ENCODE measurements at places on chromosomes 2 and 18.
A peak's percentile ranks its signal among the peaks of the same experiment; 100 is the strongest.

DNA sequence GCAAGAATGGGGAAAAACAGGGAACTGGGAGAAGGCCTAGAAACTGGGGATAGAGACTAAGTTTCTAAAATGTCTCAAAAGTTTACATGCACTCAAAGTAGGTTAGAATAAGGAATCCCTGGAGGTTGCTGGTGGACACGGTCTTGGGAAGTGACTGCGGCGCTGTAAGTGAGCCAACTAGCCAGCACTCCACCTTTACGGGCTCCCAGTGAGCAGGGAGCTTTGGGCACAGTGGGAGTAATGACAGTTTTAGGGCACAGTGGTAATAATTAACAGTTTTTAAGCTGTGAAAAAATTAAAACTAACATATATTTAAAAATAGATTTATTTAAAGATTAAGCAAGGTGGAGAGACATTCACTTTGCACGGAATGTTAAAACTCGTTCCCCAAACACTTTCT is 20.9 kb upstream of the CD302 start:
- no peak for DNase-seq

GRCh38 chr2:235539773-235540172 is 45.9 kb downstream of the AGAP1 start:
- no peak for DNase-seq

GRCh38 chr18:48492880-48493279 is 46.0 kb upstream of the CTIF start:
- DNase-seq, result no peak

- DNase-seq, result no peak
Measured at GRCh38 chr18:59744271-59744721, 47.1 kb upstream of the CCBE1 start.

DNA sequence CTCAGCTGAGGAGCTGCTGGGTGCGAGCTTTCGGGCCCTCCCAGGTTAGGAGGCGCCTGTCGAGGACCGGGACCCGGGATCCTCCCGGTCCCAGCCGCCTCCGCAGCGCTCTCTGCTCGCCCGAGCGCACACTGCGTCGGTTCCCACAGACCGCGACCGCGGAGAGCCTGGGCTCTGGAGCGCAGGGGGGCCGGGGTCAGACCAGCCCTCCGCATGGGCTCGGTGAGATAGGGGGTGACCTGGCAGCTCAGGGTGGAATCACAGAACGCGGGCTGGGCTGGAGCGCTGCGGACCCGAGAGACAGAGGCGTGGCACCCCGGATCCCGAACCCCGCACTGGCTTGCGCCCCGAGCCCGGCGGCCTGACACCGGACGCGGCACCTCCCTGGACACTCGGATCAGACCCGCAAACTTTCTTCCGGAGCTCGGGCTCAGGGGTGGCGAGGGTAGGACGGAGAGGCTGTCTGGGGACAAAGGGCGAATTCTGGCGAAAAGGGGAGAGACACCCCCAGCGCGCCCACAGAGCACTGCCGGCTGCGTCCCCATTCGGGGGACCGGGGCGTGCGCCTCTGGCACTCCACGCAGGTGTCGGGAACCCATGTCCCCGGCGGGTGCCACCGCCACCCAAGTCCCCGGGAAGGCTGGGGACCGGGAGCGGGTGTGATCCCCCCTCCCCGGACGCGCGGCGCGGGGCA is 612 bp downstream of the DIPK1C start:
- DNase-seq, result no peak

GRCh38 chr18:59993560-59993959 is 93.8 kb downstream of the PMAIP1 start:
- DNase-seq, result no peak

DNA sequence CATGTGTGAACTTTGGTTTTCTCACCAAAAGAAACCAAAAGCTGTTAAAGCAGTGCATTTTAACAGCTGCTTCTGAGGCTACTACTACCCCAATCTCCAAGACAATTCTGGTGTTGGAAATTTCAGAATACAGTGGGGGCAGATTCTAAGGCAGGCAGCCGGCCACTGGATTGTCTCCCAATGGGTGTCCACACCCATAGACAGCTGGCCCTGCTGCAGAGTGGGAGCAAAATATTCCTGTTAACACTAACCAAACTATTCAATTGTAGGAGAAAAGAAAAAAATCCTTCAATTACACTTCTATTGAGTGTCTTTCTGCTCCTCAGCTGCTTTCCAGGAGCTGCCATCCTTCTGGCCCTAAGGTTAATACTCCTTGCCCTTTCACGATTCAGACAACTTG is 223.7 kb downstream of the ALK start:
- no peak for DNase-seq

- peak; percentile 70 for DNase-seq
Measured at GRCh38 chr2:134460583-134460998, 206.7 kb downstream of the MGAT5 start.

DNA sequence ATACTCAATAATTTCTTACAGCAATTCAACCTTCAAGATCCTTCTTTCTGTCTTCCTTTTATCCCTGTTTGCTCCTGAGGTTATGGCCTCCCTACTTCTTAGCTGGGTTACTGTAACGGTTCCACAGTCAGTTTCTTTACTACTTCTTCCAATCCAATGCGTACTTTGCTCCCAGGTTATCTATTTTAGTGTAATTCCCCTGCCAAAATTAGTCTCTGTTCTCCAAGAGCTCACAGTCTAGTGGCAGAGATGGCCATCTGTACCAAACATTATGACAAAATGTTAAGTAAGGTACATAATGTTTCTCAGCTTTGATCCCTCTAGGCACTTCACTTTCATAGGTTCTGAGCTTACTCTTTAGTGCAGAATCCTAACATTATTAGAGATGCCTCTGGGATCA is 85.0 kb upstream of the WDSUB1 start:
- DNase-seq, result no peak

DNA sequence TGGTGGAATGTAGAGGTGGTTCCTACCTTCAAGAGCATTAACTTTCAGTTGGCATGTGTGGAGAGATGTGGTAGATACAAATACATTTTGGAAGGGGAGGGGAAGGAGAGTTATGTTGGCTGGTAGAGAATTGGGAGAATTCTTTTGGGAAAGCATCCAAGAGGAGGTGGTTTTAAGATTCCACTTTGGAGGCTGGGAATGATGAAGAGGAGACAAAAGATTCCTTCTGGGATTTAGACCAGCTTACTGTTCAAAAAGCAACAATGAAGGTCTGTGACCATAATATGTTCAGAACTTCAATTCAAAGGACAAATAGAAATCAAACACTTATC is 120.8 kb upstream of the FOSL2 start:
- DNase-seq, result no peak

- no peak for DNase-seq
Measured at GRCh38 chr2:162211732-162212131, 31.5 kb downstream of the FAP start.

- no peak for DNase-seq
Measured at GRCh38 chr18:9055185-9055584, 47.3 kb upstream of the NDUFV2 start.

DNA sequence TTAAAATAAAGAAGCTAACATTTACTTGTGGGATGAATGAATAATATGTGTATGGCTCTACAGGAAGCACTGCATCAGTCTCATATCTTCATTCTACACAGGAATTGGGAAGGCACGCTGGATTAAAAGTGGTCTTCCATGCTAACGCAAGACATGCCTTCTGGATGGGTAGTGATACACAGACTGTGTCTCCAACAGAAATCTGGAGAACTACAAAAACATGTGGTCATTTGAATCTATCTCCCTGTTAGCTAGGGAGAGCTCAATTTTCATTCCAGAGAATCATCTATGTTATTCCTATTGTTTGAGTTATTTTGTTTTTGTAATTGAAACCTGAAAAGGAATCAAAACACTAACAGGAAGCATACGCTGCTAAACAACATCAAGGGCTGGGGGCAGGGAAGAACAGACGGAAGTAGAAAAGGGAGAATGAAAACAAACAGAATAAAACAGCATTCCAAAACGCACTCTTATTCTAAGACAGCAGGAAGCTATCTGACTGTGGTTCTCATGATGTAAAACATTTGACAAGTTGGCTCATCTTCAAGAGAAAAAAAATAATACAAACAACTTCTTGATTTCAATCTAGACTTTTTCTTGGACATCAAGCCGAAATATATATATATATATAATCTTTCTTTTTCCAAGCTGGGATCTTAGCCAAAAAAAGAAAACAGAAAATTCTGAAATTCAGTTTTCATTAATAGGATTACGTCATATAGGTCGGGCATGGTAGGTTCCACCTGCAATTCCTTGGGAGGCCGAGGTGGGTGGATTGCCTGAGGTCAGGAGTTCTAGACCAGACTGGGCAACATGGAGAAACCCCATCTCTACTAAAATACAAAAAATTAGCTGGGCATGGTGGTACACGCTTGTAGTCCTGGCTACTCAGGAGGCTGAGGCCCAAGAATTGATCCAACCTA is 31.5 kb upstream of the ASNSD1 start:
- DNase-seq, result no peak

- no peak for DNase-seq
Measured at GRCh38 chr2:98458207-98458606, 13.5 kb downstream of the INPP4A start.

GRCh38 chr2:232053777-232054176 is 92.3 kb downstream of the DIS3L2 start:
- no peak for DNase-seq

DNA sequence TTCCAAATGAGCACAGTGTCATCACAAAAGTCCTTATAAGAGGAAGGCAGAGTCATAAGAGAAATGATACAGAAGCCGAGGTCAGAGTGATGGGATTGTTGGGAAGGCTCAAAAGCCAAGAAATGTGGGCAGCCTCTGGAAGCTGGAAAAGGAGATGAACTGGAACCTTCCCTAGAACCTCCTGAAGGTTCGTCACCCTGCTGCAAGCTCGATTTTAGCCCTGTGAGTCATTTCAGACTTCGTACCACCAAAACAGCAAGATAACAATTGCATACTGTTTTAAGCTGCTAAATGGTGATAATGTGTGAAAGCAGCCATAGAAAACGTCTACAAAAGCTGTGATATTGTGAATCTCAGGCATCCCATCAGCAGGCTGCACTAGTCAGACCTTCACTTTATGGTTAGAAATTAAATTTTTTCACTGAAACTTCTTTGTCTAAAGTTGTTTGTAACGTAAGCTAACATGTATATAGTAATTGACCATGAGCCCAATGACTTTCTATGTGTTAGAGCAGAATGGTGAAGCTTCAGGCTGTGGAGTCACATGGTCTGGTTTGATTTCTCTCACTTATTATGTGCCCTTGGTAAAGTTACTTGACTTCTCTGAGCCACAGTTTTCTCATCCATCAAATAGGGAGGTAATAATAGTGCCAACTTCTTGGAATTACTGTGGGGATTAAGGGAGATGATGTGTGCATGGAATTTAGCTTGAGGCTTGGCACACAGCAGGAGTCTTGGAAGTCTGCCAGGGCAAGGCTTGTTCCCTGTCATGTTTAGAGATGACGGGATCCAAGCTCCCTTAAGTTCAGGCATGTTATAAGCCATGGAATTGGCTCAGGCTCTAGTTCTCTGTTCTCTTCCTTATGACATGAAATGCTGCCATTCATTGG is 132.0 kb upstream of the CCDC195 start:
- no peak for DNase-seq

GRCh38 chr18:60649842-60650536 is 277.4 kb upstream of the MC4R start:
- DNase-seq, result no peak

DNA sequence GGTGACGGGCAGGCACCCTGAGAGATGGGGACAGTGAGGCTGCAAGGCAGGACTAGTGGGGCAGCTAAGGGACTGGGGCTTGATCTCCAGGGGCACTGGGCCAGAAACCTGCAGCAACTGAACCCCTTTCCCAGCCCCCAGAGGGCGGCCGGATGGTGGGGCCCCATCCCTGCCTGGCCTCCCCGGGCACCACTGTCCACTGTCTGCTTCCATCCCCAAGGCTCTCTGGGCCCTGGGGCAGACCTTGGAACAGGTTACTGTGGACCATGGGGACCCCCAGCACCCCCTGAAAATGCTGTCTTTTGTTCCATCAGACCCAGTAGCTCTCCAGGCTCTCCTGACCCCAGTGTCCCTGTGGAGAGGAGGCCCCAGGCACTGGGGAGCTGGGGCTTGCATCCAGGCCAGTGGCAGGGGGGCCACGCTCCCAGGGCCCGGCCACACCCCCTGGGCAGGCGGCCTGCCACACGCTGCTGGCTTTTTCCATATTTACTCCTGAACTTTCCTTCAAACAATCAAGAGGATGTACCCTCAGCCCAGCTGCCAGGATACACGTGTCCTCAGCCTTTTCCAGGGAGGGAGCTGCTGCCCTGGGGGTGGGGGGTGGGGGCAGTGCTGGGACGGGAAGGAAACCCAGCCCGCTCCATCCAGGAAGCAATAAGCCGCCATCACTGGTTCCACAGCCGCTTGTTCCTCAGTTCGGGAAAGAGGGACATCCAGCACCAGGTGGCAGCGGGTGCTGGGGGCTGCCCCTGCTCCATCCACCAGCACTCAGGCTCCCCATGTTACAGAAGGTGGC is 102.3 kb upstream of the ODC1 start:
- no peak for DNase-seq

DNA sequence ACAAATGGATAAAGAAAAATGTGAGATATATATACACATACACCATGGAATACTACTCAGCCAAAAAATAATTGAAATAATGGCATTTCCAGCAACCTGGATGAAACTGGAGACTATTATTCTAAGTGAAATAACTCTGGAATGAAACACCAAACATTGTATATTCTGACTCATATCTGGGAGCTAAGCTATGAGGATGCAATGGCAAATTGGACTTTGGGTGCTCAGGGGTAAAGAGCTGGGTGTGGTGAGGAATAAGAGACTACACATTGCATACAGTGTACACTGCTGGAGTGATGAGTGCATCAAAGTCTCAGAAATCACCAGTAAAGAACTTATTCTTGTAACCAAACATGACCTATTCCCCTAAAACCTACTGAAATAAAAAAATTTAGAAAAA is 636.0 kb upstream of the LRATD1 start:
- no peak for DNase-seq

DNA sequence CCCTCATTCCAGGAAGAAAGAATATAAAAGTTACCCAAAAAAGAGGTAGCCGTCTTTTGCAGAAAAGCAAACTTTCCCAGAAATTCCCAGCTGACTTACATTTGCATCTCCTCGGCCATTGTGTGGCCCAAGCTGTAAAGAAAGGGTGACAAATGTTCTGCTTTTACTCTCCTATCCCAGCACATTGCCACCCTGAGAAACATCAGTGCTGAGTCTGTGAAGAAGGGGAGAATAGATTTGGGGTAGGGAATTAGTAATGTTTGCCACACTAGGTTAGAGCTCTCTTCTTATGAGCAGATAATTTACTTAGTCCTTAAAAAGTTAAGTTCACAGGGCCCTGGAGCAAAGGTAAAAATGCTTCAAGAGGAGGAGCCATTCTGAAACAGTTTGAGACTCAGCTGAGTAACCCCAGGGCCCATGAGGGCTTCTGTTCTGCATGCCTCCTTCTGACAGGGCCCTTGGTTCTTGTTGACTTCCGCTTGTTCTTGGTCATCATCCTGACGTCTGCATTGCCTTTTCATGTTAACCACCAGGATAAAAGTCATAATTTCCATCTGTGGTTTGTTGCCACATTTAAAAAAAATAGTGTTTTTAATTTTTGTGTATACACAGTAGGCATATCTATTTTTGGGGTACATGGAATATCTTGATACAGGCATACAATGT is 550.7 kb downstream of the RNF144A start:
- DNase-seq, result no peak

GRCh38 chr2:95056461-95057459 is 31.3 kb downstream of the MAL start:
- DNase-seq, result peak; percentile 22
